ENCODE measurements at places on chromosomes 2 and 18. TPM values are rescaled to one million over a fixed set of nuclear protein-coding genes. Genes with fewer than 3 reads are reported as not detected.
A peak's percentile ranks its signal among the peaks of the same experiment; 100 is the strongest.

GRCh38 chr2:101883860-101884259, 107.9 kb upstream of the IL1R2 start:
- peak; percentile 71 for DNase-seq

EVA1A gene
- not detected for total RNA-seq

- DNase-seq, result no peak
These were observed 27.2 kb downstream of the PPP3R1 start for GRCh38 chr2:68225119-68225632.

DNA sequence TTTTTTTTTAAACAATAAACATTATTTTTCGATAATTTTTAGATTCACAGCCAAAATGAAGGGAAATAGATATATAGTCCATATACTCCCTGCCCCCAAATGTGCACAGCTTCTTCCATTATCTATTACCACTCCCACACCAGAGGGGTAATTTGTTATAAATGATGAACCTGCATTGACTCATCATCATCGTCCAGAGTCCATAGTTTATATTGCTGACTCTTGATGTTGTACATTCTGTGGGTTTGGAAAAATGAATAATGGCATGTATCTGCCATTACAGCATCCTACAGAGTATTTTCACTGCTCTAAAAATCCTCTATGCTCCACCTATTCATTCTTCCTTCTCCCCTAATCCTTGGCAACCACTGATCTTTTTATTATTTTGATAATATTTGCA, 121.5 kb downstream of the LTBP1 start:
- no peak for DNase-seq

SKOR2 gene
- not detected for total RNA-seq

KCNS3 gene
- total RNA-seq, result 2.5 TPM

DNA sequence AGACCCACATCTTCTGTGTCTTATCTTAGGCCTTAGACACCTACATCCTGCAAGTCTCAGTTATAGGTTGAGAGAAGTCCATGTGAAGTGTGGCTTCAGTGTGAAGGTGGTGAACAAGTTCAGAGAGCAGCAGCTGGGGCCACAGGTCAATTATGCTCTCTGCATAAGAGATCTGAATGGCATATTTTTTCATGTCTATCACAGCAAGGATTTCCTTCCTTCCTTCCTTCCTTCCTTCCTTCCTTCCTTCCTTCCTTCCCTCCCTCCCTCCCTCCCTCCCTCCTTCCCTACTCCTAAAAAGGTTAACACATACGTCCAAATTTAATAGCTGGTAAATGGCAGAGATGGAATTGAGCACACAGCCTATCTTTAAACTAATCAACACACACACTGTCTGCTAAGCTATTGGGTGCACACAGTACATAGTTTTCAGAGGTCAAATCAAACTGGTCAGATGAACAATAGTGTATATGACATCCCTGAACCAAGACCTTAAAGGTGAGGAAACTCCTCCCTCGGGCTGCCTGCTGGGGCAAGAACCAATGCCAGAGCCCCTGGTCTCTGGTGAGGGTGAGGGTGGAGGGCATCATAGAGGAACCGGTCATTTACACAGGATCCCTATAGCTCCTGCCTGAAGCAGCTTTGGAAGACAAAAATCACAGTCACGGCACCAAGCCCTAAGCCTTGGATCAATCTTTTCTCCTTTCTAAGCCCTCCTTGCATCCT, 240.9 kb downstream of the ICOS start:
- DNase-seq, result no peak

Measured in Karpas-422 (cell line).